Thoracic aorta (tissue), 2 donors: ENCODE measurements at places on chromosomes 1 and 21. TPM values are rescaled to one million over a fixed set of nuclear protein-coding genes. Genes with fewer than 3 reads are reported as not detected.
A peak's percentile ranks its signal among the peaks of the same experiment; 100 is the strongest.

Gene OR2W3
- not detected for total RNA-seq

Gene CRABP2
- total RNA-seq: 1.3 TPM

Gene DCST1
- total RNA-seq: not detected

Gene SELL
- 8.5 TPM for total RNA-seq

Gene ORC1
- total RNA-seq: 0.95 TPM

DNA sequence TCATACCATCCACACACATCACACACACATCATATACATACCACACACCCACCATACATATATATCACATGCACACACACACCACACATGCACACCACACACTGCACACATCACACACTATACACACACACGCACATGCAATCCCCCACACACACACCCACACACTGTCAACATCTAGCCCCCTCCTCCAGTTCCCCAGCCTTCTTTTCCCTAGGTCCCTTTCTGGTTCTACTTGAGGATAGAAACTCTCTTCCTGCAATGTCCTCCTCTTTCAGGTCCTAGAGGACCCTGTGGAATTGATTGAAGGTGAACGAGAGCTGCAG lies 4.3 kb downstream of the CASQ1 start:
- no peak for DNase-seq
- H3K27me3 ChIP-seq: no peaks in the 10 kb centered on the region
- H3K27ac ChIP-seq: no peak overlapping the region
- H3K4me1 ChIP-seq: peaks cover 35% of the 10 kb centered on the region

DNA sequence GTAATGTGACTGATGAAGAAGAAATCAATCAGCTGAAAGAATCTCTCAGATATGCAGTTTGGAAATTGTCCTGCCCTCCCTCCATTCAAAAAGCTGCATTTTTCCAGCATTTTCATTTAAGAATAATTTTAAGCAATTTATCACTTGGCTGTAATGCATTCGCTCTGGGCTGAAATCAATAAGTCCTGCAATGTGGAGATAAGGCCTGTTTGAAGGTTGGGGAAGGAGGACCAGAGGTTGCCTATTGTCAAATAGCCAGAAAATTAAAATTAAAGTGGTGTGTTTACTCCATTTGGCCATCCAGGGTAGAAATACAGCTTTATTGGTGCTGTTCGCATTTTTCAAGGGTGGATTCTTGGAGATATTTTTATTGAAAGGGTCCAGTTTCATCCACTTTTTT lies 187.6 kb upstream of the NFIA start:
- peaks cover 18% of the 10 kb centered on the region for H3K4me1 ChIP-seq
- no peak overlapping the region for H3K4me3 ChIP-seq
- H3K27me3 ChIP-seq: no peaks in the 10 kb centered on the region
- H3K27ac ChIP-seq: no peak overlapping the region

GRCh38 chr1:185337246-185337645 lies 20.2 kb upstream of the IVNS1ABP start:
- H3K4me1 ChIP-seq: no peaks in the 10 kb centered on the region
- H3K27ac ChIP-seq: no peak overlapping the region
- no peak for DNase-seq
- H3K4me3 ChIP-seq: no peak overlapping the region
- H3K36me3 ChIP-seq: no peaks in the 10 kb centered on the region

DNA sequence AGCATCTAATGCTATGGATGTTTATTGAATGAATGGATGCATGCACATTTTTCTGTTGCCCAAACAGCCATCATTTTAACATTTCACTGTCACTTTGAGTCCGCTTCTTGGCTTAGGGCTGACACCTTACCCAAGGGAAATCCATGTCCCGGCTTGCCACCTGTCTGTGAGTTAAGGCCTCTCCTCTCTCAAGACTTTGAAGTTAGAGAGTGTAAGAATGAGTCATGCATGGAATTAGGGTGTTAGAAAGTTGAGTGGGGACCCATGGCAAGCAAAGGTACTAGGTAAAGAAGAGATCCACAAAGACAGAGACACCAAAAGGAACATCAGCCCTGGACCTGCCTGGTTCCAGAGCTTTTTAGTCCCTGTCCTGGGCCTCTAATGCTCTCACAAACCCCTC lies 35.1 kb downstream of the ATP1A1 start:
- H3K27me3 ChIP-seq: no peaks in the 10 kb centered on the region
- no peaks in the 10 kb centered on the region for H3K4me1 ChIP-seq
- H3K36me3 ChIP-seq: peaks cover 30% of the 10 kb centered on the region
- H3K4me3 ChIP-seq: no peak overlapping the region
- no peak overlapping the region for H3K27ac ChIP-seq

- DNase-seq: no peak
- H3K36me3 ChIP-seq: no peaks in the 10 kb centered on the region
- peak within 1 kb of the TSS; percentile 85 for H3K4me3 ChIP-seq
- H3K4me1 ChIP-seq: peaks cover 15% of the 10 kb centered on the region
- H3K27me3 ChIP-seq: no peaks in the 10 kb centered on the region
Measured at GRCh38 chr1:236393681-236394481, at the start of gene EDARADD. EDARADD (plus strand) TSS chr1:236394286; CDS start chr1:236394445, 159 bp downstream.

DNA sequence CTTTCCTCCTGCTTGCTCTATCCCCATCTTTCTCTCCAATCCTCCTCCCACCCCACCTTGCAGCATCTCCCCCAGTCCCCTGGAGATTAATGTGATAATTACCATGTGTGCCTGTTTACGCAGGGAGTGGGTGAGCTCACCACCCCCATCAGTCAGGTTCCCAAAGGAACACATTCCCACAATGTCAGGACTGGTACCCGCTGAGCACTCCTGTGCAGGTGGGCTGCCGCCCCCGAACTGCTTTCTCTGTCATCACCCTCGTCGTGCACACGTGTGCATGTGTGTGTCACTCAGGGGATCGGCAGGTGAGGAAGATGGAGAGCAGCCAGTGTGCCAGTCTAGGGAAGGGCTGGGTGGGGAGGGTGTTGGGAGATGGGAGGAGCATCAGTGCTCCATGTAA lies 163.4 kb downstream of the CACNA1E start:
- H3K4me1 ChIP-seq: no peaks in the 10 kb centered on the region
- H3K27me3 ChIP-seq: no peaks in the 10 kb centered on the region
- no peak overlapping the region for H3K27ac ChIP-seq
- H3K4me3 ChIP-seq: no peak overlapping the region
- DNase-seq: no peak

DNA sequence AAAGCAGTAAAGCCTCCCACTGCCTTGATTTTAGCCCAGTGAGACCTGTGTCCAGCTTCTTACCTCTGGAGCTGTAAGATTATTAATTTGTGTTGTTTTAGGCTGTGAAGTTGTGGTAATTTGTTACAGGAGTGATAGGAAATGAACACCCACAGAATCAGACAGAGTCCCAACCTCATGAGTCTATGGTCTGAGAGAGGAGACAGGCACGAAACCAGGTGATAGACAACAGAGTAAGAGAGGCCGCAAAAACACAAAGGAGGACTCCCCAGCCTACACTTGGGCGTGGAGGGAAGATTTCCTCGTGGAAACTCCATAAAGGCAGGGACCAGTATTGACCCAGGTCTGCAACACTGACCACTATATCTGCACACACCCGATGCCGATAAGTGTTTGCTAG lies 234.6 kb upstream of the JUN start:
- no peaks in the 10 kb centered on the region for H3K27me3 ChIP-seq
- DNase-seq: no peak
- no peaks in the 10 kb centered on the region for H3K36me3 ChIP-seq
- H3K4me1 ChIP-seq: peaks cover 28% of the 10 kb centered on the region

GRCh38 chr1:172125812-172126430 lies 284.6 kb downstream of the DNM3 start:
- H3K27me3 ChIP-seq: no peaks in the 10 kb centered on the region
- no peaks in the 10 kb centered on the region for H3K4me1 ChIP-seq

GRCh38 chr1:8639148-8639547 lies 178.3 kb downstream of the RERE start:
- no peak overlapping the region for H3K27ac ChIP-seq
- no peaks in the 10 kb centered on the region for H3K36me3 ChIP-seq
- no peak overlapping the region for H3K4me3 ChIP-seq
- DNase-seq: no peak
- H3K4me1 ChIP-seq: no peaks in the 10 kb centered on the region

DNA sequence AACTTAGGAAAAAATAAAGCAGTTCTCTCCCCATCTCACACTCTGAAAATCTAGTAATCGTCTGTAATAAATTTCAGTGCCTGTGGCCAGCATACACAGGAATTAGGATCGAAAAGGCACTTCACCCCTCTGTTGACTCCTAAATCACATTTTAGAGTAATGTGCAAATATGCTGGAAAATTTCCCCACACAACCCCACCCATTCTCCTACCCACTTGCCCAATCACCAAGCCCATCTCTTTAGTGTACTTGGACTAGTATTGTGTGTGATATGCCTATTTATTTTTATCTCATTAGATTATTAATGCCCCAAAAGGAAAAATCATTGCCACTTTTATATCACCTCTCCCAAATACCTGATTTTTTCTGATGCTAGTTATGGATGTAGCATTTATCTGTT lies 323.3 kb downstream of the ASTN1 start:
- H3K36me3 ChIP-seq: no peaks in the 10 kb centered on the region
- H3K4me3 ChIP-seq: no peak overlapping the region
- DNase-seq: no peak
- H3K27ac ChIP-seq: no peak overlapping the region

DNA sequence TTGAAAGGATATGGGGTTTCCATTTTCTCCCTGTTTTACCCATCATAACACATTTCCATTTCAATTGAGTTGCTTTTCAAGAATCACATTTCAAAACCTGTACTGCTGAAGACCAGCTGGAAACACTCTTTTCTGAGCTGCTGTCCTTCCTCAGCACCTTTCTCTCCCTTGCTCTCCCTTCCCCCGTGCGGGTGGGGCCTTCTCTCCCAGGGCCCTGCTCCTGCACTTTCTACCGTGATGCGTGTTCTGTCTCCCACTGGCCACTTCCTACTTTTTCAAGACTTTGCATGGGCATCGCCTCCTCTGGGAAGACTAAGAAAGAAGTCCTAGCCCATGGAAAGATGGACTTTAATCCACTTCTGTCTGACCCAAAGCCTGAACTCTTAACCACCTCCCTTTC lies 390.4 kb downstream of the PTPRU start:
- no peak for DNase-seq
- H3K36me3 ChIP-seq: no peaks in the 10 kb centered on the region
- no peaks in the 10 kb centered on the region for H3K27me3 ChIP-seq
- H3K27ac ChIP-seq: no peak overlapping the region
- H3K4me1 ChIP-seq: peaks cover 6% of the 10 kb centered on the region
- H3K4me3 ChIP-seq: no peak overlapping the region

DNA sequence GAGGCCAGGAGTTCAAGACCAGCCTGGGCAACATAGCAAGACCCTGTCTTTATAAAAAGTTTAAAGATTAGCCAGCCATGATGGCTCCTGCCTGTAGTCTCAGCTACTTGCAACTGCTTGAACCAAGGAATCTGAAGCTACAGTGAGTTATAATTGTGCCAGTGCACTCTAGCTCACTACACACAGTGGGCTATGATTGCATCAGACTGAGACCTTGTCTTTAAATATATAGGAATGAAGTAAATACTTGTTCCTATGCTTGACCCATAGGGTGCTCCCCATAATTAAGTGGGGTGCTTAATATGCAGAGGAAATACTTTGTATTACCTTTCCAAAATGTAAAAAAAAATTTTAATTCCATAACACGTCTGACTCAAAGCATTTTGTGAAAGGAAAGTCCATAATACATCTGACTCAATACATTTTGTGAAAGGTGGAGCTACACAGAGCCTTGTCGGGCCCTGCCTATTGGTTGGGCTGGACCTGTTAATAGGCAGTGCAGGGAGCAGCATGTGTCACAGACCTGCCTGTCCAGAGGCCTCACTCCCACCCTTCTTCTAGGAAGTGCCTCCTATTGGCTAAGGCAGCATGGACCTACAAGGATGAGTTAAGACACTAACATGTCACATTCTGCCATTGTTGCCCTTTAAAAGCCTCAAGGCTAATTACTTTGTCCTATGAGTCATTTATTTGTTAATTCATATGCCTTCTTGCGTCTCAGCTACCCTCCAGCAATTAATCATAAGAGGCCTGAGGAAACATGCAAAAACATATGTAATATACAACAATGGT lies 33.6 kb downstream of the CD58 start:
- H3K4me1 ChIP-seq: no peaks in the 10 kb centered on the region
- no peaks in the 10 kb centered on the region for H3K27me3 ChIP-seq
- H3K36me3 ChIP-seq: peaks cover 6% of the 10 kb centered on the region
- H3K27ac ChIP-seq: no peak overlapping the region
- no peak overlapping the region for H3K4me3 ChIP-seq

DNA sequence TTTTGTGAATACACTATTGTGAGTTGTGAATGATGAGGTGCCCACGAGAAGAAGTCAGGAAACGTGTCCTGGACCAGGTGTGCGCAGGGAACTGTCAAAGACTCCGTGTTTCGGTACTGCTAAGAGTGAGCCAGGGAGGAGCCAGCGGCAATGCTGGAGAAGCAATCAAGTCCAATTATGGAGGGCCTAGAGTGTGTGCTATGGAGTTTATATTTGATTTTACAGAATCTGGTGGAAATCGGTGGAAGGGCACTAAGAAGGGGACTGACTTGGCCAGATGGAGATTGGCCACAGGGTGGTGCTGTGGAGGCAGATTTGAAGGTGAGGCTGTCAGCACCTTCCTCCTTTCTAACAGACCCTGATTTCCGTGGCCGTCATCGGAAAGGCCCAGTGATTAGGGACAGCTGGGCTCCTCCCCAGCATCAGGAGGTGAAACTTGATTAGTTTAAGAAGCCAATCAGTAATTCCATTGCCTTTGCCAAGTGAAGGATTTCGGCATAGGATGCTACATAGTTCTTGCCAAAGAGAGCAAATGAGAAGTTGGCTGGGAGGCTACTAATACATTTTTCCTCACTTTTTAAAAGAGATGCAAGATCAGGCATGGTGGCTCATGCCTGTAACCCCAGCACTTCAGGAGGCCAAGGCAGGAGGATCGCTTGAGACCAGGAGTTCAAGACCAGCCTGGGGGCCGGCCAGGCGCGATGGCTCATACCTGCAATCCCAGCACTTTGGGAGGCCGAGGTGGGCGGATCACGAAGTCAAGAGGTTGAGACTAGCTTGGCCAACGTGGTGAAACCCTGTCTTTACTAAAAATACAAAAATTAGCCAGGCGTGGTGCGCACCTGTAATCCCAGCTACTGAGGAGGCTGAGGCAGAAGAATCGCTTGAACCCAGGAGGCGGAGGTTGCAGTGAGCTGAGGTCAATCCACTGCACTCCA lies 7.0 kb downstream of the PTCH2 start:
- H3K4me3 ChIP-seq: peak overlapping the region; percentile 37
- peak; percentile 66 for DNase-seq
- no peaks in the 10 kb centered on the region for H3K27me3 ChIP-seq
- no peak overlapping the region for H3K27ac ChIP-seq
- no peaks in the 10 kb centered on the region for H3K36me3 ChIP-seq

- H3K27me3 ChIP-seq: no peaks in the 10 kb centered on the region
- no peak overlapping the region for H3K4me3 ChIP-seq
- H3K27ac ChIP-seq: no peak overlapping the region
- H3K4me1 ChIP-seq: no peaks in the 10 kb centered on the region
- no peak for DNase-seq
- no peaks in the 10 kb centered on the region for H3K36me3 ChIP-seq
Measured at GRCh38 chr1:101363891-101364318, 127.1 kb downstream of the S1PR1 start.

GRCh38 chr21:44805226-44805625 lies 3.6 kb upstream of the UBE2G2 start:
- H3K27ac ChIP-seq: no peak overlapping the region
- H3K4me1 ChIP-seq: peaks cover 13% of the 10 kb centered on the region
- no peaks in the 10 kb centered on the region for H3K27me3 ChIP-seq
- no peak for DNase-seq
- no peak overlapping the region for H3K4me3 ChIP-seq

GRCh38 chr1:234409328-234409727 lies 36.1 kb downstream of the COA6 start:
- H3K36me3 ChIP-seq: peaks cover 2% of the 10 kb centered on the region
- DNase-seq: no peak
- H3K4me1 ChIP-seq: no peaks in the 10 kb centered on the region
- no peaks in the 10 kb centered on the region for H3K27me3 ChIP-seq
- H3K27ac ChIP-seq: no peak overlapping the region
